Upper lobe of left lung (tissue), 6 donors: ENCODE measurements at places on chromosomes 16 and 17. TPM values are rescaled to one million over a fixed set of nuclear protein-coding genes. Genes with fewer than 3 reads are reported as not detected.

Gene CARD14
- 1.2 TPM for total RNA-seq

Gene HBA1
- not detected for total RNA-seq

Gene PARD6A
- 5.7 TPM for total RNA-seq

Gene HCRT
- not detected for total RNA-seq

Gene CD79B
- total RNA-seq = 2.6 TPM

Gene ZC3H18
- total RNA-seq = 74.4 TPM

Gene LPO
- total RNA-seq = not detected

DNA sequence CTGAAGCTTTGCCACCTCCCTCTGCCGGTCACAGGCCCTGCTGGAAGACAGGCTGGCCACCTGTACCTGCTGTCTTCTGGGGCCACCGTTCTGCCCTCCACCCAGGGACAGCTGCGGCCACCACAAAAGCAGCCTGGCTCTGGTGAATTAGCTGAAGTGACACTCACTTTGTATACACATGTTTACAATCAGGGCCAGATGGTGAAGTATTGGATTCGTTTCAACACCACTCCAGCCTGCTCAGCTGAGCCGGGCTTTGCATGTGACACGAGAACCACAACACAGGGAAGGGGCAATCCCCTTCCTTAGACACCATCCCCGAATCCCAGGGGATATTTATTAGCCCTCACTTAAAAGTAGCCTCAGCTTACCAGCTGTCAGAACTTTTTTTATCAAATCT lies 191.5 kb upstream of the RPL38 start:
- no peak overlapping the region for H3K4me3 ChIP-seq
- H3K36me3 ChIP-seq = no peaks in the 10 kb centered on the region
- peaks cover 11% of the 10 kb centered on the region for H3K4me1 ChIP-seq
- no peak overlapping the region for H3K27ac ChIP-seq

DNA sequence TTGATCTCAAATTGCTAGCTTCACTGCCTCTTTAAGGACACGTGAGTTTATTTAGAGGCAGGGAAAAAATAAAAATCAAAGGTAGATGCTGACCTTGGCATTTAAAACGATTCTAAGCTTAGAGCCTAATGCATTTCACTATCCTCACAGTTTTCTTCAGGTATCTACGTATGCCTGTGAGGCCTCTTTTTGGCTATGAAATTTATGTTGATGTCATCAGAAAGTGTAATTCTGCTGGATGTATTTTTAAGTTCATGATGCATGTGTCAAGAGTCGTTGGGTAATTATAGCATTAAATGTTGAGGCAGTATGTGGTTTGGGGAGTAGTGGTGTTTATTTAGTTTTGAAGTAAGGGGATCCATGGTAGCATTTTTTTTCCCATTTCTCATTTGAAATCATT lies 4.2 kb upstream of the KRTAP3-2 start:
- no peak overlapping the region for H3K27ac ChIP-seq
- H3K4me1 ChIP-seq = no peaks in the 10 kb centered on the region
- H3K4me3 ChIP-seq = no peak overlapping the region
- H3K36me3 ChIP-seq = no peaks in the 10 kb centered on the region

DNA sequence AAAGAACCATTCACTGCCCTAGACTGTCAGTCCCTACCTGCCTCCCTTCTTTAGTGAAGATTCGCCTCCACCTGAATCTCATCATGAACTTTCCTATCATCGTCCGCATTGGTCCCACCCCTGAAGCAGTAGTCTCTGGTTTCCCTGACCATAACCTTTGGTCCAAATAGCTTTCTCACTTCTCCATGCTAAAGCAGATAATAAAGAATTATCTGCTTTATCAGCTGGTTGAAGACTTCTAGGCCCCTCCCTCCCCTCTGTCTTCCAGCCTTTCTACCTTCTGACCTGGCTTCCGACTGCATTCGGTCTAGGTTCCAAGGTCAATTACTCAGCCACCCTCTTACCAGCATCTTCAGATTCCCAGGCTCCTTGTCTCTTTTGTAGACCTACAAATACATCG lies 650.9 kb downstream of the HS3ST4 start:
- H3K4me3 ChIP-seq = no peak overlapping the region
- H3K27me3 ChIP-seq = no peaks in the 10 kb centered on the region
- H3K4me1 ChIP-seq = no peaks in the 10 kb centered on the region
- no peak for DNase-seq
- H3K27ac ChIP-seq = no peak overlapping the region

DNA sequence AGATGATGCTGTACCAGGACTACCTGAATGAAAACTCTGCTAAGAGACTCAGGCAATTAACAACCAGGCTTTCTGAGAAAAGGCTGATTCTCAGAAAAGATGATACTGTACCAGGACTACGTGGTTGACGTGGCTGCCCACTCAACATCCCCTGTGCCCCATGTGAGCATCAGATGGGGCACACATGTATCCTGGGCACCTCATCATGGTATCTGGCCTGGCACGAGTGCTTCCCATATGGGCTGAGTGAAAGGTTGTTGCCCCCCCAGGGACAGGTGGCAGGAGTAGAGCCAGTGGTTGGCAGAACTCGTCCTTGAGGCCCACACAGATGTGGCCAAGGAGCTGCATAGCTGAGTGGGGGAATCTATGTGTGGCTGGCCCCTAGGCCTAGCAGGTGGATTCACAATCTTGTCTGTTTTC lies 3.5 kb upstream of the CES4A start:
- DNase-seq = no peak
- no peaks in the 10 kb centered on the region for H3K36me3 ChIP-seq
- no peaks in the 10 kb centered on the region for H3K4me1 ChIP-seq

DNA sequence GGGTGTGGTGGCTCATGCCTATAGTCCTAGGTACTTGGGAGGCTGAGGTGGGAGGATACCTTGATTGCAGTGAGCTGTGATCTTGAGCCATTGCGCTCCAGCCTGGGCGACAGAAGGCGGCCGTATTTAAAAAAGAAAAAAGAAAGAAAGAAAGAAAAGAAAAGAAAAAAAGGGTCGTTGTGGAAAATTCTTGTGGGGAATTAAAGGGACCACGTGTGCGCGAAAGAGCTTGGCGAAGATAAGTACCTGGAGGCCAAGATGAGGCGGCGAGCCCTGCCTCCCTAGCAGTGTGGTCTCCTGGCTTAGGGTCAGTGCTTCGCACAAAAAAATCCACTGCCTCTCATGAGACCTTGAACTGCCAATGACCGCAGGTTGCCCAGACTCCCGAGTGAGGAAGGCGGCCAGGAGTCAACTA lies 728 bp upstream of the NMT1 start:
- H3K4me1 ChIP-seq = peaks cover 40% of the 10 kb centered on the region
- H3K27ac ChIP-seq = peak overlapping the region; percentile 97
- peak overlapping the region; percentile 51 for H3K4me3 ChIP-seq
- no peak for DNase-seq

- no peak for DNase-seq
- no peaks in the 10 kb centered on the region for H3K27me3 ChIP-seq
- H3K27ac ChIP-seq = no peak overlapping the region
- peaks cover 6% of the 10 kb centered on the region for H3K4me1 ChIP-seq
These were observed 38.3 kb downstream of the CDK5R1 start for GRCh38 chr17:32525122-32525521.

DNA sequence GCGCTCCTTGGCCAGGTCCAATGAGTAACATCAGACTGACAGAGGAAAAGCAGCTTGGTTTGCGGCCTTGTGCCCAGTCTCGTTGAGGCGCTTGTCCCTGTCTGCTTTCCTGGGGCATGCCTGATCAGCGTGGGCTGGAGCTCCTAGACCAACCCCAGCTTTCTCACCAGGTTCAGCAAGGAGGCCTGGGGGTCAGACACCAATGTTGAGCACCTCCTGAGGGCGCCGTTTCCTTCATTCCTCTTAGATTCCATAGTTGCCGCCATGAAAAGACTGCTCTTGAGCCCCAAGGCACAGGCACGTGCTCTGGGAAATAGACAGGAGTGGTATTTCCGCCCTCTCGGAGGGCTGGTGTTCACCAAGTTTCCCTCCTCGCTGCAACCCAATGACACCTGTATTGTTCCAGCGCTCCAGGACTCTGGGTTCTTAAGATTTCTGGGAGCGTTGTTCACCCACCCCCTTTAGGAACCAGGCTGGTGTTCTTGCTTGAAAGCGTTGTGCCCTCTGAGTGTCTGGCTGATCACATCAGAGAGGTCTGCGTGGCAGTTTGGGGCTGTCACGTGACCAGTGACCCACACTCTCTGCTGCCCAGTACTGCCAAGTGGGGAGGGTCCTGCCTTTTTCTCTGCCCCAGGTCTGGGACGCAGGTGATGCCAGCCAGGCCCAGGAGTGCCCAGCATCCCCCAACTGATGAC lies 18.0 kb downstream of the KCTD2 start:
- no peak overlapping the region for H3K27ac ChIP-seq
- DNase-seq = no peak
- no peaks in the 10 kb centered on the region for H3K27me3 ChIP-seq
- no peak overlapping the region for H3K4me3 ChIP-seq
- H3K36me3 ChIP-seq = peaks cover 36% of the 10 kb centered on the region

DNA sequence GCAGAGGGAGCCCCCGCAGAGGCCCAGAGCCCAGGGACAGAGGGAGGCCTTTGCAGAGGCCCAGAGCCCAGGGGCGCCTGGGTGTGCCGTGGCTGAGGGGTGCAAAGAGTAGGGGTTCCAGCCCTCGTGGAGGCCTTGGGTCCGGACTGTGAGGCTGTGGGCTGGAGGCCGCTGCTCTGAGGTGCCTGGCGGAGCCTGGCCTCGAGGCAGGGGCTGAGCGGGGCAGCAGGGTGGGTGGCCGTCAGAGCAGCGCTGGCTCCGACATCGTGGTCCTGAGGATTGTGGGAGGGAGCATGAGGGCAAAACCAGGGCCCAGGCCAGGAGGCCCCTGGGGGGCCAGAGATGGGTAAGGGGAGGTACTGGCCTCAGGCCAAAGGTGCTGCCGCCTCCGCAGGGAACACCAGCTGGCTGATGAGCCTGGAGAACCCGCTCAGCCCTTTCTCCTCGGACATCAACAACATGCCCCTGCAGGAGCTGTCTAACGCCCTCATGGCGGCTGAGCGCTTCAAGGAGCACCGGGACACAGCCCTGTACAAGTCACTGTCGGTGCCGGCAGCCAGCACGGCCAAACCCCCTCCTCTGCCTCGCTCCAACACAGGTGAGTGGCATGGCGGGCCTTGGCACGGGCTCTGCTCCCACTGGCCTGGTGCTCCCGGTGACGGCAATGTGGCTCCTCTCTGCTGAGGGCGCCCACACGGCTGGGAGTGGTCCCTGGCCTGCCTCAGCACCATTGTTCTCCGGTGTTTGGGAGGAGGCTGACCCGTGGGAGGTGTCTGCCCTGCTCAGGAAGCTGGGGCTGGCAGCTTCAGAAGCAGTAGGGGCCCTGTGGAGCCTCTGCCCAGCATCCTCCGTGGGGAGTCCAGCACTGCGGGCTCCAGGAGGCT lies 33.7 kb downstream of the TSC2 start:
- H3K4me1 ChIP-seq = peaks cover 19% of the 10 kb centered on the region
- no peak overlapping the region for H3K4me3 ChIP-seq
- H3K27me3 ChIP-seq = no peaks in the 10 kb centered on the region
- no peaks in the 10 kb centered on the region for H3K36me3 ChIP-seq
- DNase-seq = no peak
- peak overlapping the region; percentile 30 for H3K27ac ChIP-seq
